ENCODE measurements at places on chromosomes 2 and 18.

DNA sequence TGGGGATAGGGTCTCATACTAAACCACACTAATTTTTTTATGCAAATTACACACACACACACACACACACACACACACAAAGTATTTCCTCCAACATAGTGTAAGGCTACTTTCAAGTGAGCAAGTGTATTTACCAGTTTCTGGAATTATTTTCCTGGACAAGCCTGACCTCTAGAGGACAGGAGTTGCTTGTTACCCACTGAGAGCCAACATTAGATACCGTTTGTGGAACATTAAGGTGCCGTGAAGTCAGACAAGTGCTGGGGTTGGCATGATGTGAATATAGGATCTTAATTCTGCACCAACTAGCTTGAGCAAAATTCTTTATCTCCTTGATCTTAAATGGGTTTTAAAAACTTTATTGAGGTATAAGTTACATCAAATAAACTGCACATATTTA, 39.3 kb upstream of the SERPINB2 start:
- peak; percentile 70 for DNase-seq

- no peak for DNase-seq
These were observed 1191.9 kb upstream of the SLC39A10 start for GRCh38 chr2:194464964-194465638.

DNA sequence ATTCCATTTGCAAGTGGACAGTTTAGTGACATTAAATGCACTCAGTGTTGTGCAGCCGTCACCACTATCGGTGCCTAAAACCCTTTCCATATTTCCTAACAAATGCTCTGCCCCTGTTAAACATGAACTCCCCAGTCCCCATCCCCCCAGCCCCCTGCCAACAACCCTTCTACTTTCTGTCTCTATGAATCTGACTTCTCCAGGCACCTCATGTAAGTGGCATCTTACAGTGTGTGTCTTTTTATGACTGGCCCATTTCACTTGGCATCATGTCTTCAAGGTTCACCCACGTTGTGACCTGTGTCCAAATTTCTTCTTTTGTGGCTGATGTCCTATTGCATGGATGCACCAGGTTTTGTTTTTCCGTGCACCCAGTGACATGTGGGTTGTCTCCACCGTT, 140.9 kb upstream of the GPC1 start:
- no peak for DNase-seq

DNA sequence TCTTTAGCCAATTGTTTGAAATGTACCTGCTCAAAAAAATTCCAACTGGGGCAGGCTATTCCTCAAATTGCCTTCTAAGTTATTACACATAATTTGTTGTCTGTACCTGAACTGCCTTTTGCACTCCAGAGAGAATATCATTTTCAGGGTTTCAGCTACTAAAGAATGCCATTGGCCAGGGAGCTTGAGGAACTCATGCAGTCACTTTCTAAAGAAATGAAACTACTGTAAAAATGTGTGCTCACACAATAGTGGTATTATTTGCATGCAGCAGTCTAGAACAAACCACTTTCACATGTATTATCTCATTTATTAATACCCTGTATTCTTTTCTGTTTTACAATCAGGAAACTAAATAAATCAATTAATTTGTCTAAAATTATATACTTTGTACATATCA, 152.2 kb downstream of the PID1 start:
- DNase-seq, result no peak

DNA sequence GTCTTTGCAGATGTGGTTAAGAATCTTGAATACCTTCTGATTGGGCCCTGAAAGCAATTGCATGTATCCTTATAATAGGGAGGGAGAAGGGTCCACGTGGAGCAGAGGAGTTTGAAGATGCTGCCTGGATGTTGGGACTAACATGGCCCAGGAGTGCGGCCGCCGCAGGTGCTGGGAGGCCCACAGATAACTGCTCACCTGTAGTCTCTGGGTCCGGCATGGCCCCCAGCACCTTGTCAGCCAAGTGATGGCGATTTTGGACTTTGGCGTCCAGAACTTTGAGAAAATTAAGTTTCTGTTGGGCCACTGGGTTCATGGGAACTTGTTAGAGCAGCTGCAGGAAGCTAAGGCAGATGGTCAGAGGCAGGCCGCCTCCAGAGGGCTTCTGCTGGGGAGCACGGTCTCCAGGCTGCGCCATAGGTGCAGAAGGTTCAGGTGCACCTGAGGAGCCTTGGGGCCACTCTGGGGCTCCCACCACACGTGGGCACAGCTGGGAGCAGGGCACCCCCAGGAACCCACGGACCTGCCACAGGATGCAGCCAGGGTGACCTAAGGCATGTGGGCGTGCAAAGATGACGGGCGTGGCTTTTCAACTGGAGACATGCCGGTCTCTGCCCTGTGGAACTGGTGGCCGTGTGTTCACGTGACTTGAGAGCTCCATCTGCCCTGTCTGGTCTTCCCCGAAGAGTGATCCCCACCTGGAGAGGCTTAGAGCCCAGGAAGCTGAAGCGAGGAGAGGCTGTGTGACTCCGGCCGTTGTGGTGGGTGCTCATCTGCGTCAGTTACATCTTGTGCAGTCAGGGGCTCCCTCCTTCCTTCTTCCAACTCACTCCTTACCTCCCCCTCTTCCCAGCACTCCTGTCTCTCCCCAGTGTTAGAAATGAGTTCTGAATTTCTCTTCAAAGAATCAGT, 277.3 kb downstream of the AGAP1 start:
- no peak for DNase-seq

DNA sequence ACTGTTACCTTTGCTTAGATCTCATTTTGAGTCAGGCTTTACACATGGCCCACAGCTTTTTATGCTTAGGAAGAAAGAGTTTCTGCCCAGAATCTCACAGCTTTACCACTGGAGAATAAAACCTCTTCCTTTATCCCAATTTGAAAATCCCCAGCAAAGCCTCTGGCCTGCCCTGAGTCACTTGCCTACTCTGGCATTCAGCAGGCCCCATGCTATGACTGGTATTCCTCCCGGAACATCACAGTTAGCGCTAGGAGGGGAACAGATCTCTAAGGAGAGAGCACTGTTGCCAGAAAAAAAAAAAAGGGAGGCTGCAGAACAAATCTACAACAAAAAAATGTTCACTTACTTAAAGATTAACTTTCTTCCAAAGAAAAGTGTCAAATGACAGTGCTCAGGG, 152.9 kb upstream of the DNMT3A start:
- no peak for DNase-seq

- no peak for DNase-seq
These were observed 190.9 kb downstream of the TFCP2L1 start for GRCh38 chr2:121094101-121094500.

- DNase-seq, result no peak
These were observed 175.2 kb downstream of the SMAD7 start for GRCh38 chr18:48775372-48776155.

- DNase-seq, result no peak
These were observed 37.2 kb downstream of the LRPPRC start for GRCh38 chr2:43958397-43959275.

- DNase-seq, result no peak
These were observed 9.7 kb downstream of the ITM2C start for GRCh38 chr2:230874456-230874855.

- DNase-seq, result no peak
These were observed 690.9 kb upstream of the TMEFF2 start for GRCh38 chr2:192885569-192886160.

GRCh38 chr2:74515271-74515980, 1.2 kb downstream of the TLX2 start:
- no peak for DNase-seq

DNA sequence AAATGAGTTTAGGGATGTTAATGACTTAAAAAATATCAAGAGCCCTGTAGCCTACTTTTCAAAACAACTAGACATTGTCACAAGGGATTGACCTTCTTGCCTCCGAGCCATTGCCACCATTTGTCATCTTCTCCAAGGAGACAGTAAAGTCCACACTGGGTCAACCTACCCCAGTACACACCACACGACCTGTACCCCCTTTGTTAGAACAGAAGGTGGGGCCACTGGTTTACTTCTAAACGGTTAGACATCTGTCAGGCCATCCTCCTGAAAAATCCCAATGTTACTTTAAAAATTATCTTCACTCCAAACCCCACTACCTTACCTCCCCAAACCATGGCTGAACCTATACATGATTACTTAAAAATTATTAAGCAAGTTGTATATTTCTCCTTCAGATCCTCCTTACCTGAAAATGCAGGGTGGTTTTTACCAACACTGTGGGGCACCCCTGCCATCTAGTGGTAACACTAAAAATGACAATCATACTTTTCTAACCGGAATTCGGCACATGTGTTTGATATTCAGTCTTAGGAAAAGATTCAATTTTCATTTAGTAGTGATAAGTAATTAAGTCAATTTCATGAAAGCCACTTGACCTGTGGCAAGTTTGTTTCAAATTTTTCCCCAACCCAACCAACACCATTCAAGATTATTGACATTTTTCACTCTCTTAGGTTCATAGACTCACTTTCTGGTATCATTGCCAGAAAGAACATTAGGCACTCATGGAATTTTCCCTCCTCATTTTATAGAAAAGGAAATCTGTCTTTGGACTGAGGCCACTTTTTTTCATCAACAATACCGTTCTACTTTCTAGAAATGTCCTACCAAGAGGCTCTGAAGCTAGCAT, 265.3 kb upstream of the PKDCC start:
- peak; percentile 26 for DNase-seq
